ENCODE measurements at places on chromosomes 2 and 18. TPM values are rescaled to one million over a fixed set of nuclear protein-coding genes. Genes with fewer than 3 reads are reported as not detected.

Gene PLA2R1
- total RNA-seq, result not detected

GRCh38 chr2:102129082-102129481 lies 13.5 kb upstream of the IL1R1 start:
- no peak overlapping the region for H3K27ac ChIP-seq
- H3K27me3 ChIP-seq, result peaks cover 11% of the 10 kb centered on the region
- DNase-seq, result no peak
- H3K36me3 ChIP-seq, result peaks cover 25% of the 10 kb centered on the region
- H3K4me1 ChIP-seq, result peaks cover 50% of the 10 kb centered on the region

- no peak overlapping the region for H3K4me3 ChIP-seq
- H3K27ac ChIP-seq, result no peak overlapping the region
- no peaks in the 10 kb centered on the region for H3K27me3 ChIP-seq
- H3K4me1 ChIP-seq, result peaks cover 9% of the 10 kb centered on the region
Measured at GRCh38 chr18:79450289-79451080, 54.8 kb downstream of the NFATC1 start.

Gene SERPINB4
- total RNA-seq, result not detected

GRCh38 chr2:96540136-96540535 lies 3.6 kb downstream of the ARID5A start:
- H3K36me3 ChIP-seq, result peaks cover 42% of the 10 kb centered on the region
- no peaks in the 10 kb centered on the region for H3K27me3 ChIP-seq
- H3K4me3 ChIP-seq, result peak overlapping the region; percentile 97
- H3K4me1 ChIP-seq, result peaks cover 73% of the 10 kb centered on the region
- no peak for DNase-seq
- H3K27ac ChIP-seq, result peak overlapping the region; percentile 98

DNA sequence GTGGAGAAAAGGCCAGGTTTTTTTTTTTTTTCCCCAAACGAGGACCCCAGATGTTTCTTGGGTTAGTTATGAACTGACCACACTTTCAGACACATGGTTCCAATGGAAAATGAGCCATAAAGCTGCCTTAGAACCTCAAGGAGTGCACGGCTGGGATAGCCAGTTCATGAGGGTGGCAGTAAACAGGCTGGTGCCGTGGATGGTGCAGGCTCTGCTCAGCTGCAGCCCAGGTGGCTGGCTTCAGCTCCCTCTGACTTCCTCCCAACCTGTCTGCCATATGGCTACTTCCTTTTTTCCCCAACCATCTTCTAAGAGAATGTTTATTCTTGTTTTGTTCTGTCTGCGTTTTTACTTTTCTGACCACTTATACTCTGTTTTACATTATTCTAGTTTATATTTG lies 109.8 kb upstream of the LMAN1 start:
- no peak for DNase-seq
- H3K4me1 ChIP-seq, result no peaks in the 10 kb centered on the region
- H3K27me3 ChIP-seq, result peaks cover 14% of the 10 kb centered on the region
- no peak overlapping the region for H3K4me3 ChIP-seq
